ENCODE measurements at places on chromosomes 4 and X.
A peak's percentile ranks its signal among the peaks of the same experiment; 100 is the strongest.

- no peak for DNase-seq
These were observed 38.7 kb downstream of the KDM5C start for GRCh38 chrX:53186351-53186750.

DNA sequence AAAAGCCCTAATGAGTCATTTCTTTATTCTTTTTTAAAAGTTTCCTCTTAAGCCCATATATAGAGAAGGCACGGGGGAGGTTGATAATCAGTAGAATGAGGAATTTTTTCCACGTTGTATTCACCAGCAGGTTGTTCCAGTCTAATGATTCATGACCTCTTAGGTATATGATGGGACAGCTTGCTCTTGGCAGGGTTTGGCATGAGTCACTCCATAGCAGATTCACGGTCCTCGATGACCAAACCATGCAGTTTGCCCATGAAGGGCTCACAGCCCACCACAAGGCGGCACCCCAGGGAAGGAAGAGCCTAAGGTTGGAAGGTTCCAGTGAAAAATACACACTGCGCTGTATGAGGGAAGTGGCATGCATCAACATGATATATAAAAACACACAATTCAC, 623.8 kb upstream of the DIPK2B start:
- no peak for DNase-seq

GRCh38 chrX:66007851-66008250, 32.0 kb downstream of the VSIG4 start:
- no peak for DNase-seq

- DNase-seq: no peak
These were observed 1571.8 kb downstream of the STIM2 start for GRCh38 chr4:28432348-28433025.

GRCh38 chrX:16885628-16886027, 15.5 kb upstream of the RBBP7 start:
- no peak for DNase-seq

GRCh38 chr4:139919004-139919403, 235.0 kb downstream of the MAML3 start:
- no peak for DNase-seq

DNA sequence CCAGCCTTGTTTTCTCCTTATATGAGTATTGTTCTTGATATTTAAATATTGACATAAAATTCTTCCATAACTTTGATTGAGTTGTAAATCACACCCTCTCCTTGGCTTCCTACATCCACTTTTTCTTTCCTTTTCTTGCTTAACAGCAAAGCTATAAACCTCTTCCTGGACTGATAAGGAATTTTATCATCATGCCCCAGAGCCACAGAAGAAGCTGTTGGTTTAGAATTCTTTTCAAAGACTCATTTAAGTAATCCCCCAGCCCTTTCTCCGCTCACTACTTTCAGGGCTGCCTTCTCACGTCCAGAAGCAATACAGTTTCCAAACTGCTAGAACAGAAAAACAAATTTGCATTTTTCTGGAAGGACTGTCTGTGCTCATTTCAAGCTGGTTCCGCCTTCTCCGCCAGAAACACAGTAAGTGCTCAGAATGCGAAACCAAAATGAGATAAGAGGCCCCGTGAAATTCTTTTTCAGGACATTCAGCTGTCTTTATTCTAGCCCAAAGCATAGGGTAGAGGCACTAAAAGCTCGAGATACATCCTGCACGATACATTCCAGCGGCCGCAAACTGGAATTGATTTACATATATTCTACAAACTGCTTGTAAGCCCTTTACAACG, 849 bp downstream of the MID1 start:
- DNase-seq: no peak

DNA sequence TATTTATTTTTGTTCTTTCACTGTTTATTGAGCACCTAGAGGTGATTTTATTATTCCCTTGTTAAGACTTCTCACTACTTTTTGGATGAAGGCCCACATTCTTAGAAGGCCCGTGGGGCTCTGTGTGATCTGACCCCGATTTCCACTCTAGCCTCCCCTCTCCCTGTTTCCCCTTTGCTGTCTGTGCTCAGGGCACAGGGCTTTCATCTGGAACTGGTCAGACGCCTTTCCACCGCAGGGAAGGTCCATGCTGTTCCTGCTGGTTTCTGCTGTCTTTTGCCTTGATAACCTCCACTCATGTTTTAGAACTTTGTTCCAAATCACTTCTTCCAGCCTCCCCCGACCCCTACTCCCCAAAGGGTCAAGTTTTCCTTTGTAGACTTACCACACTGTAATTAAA, 31.3 kb upstream of the ANAPC4 start:
- no peak for DNase-seq

DNA sequence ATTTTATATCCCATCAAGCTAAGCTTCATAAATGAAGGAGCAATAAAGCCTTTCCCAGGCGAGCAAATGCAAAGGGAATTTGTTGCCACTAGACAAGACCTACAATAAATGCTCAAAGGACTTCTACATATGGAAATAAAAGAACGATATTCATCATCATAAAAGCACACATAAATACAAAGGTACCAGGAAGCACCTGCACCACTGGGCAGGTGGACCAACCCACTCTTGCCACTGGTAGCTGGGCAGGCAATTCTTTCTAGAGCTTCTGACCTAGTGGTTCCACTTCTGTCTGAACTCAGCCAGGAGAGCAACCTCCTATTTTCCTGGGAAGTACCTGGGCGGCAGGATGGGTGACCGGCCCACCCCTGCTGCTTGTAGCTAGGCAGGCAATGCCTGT, 237.2 kb upstream of the ITM2A start:
- DNase-seq: no peak

DNA sequence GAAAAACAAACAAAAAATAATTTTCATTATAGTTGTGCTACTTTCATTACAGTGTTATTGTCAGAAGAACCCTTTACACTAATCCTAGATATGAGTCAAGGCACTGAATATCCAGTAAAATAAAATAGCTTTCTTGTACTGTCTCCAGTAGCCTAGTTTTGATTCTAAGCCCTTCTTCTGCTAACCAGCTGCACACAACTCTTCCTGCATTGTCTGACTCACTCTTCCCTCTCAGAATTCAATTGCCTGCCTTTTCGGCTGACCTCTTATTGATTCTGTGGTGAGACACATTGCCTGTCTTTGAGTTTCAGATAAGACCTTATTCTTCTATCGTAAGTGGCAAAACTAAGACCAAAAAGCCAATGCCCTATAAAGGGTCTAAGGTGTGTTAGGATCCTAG, 26.7 kb upstream of the PCDH18 start:
- no peak for DNase-seq

DNA sequence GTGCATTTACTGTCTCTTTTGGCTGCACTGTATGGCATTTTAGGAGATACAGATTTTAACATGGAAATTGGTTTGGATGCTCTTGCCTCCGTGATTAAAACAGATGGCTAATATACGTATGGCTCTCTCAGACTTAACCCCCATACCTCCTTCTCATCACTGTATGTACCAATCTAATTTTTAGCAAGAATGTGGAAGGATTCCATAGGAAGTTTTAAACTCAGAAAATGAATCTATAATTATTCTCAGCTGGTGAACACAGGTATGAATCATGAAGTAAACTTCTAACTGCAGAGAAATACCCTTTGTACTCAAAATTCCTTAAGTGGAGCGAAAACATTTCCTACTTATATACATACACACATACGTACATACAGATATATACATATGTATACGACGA, 210.5 kb upstream of the NEIL3 start:
- no peak for DNase-seq

- DNase-seq: no peak
These were observed 8.4 kb upstream of the DUSP9 start for GRCh38 chrX:153638436-153639176.

DNA sequence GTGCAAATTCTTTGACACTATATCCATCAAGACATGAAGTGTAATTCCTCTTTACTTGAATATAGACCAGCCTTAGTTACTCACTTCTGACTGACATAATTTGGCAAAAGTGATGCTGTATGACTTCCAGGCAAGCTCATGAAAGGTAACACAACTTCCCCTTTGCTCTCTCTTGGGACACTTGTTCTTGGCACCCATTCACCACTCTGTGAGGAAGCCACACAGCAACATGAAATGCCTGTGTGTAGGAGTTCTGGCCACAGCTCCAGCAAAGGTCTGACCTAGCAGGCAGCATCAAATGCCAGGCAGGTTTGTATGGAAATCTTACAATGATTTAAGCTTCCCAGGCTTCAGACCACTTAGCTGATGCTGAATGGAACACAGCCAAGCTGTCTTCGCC, 280.3 kb downstream of the PDHA2 start:
- DNase-seq: no peak

DNA sequence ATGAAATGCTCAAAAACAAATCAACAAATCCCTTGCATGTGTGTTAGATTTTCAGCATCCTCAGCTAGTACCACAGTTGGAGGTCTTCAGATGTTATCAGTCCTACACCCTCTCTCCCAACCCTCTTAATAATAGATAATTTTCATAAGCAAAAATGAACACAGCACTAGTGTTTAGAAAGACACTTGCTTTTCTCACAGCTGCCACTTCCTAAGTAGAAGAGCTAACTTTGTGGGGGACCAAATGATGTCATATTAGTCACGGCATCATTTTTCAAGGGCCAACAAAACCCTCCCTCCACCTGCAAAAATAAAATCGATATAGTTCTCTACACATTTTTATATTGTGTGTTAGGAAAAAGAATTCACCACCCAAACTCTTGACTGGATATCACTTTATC, 163.5 kb upstream of the GYPA start:
- no peak for DNase-seq

GRCh38 chrX:15043538-15043937, 170.3 kb downstream of the MOSPD2 start:
- DNase-seq: no peak

GRCh38 chr4:71980976-71981375, 50.8 kb upstream of the NPFFR2 start:
- no peak for DNase-seq

- no peak for DNase-seq
These were observed 40.7 kb downstream of the NPY5R start for GRCh38 chr4:163384434-163384833.

GRCh38 chrX:18065956-18066355, 154.7 kb downstream of the BEND2 start:
- DNase-seq: peak; percentile 97

GRCh38 chr4:163588532-163588931, 94.0 kb downstream of the TMA16 start:
- DNase-seq: peak; percentile 48

- DNase-seq: no peak
These were observed 518.5 kb downstream of the TLL1 start for GRCh38 chr4:166391501-166391900.

- no peak for DNase-seq
These were observed 16.8 kb downstream of the SULT1B1 start for GRCh38 chr4:69743476-69744156.

DNA sequence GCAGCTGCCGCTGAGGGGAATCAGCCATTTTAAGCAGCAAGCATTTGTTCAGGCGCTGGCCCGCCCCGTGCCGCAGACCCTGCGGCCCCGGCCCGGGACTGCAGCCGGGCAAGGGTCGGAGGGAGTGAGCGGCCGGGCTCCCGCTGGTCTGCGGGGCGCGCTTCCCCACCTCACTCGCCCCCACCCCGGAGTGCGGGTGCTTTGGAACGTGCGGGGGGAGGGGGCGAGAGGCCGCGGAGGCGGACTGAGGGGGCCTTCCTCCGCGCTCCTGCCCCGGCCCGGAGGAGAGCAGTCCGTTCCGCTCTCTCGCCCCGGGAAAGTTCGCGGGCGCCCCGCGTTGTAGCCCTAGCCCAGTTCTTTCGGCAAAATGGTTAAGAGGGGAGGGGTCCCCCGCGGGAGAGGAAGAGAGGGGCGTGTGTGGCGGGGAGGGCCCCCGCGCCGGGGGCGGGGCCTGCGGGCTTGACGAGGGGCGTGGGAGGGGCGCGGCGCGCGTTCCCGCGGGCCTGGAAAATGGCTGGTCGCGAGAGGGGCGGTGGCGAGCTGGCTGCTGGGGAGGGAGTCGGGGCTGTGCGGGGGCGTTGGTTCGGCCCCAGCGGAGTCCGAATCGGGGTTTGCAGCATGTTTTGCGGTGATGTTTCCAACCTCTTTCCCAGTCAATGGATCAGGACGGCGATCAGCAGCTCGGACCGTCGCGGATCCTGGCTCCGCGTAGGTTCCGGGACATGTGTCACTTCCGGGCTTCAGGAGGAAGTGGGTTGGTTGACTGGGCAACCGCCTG, 942 bp downstream of the ING2 start:
- peak; percentile 28 for DNase-seq

- DNase-seq: no peak
These were observed 7.6 kb upstream of the VEGFD start for GRCh38 chrX:15391850-15392249.

DNA sequence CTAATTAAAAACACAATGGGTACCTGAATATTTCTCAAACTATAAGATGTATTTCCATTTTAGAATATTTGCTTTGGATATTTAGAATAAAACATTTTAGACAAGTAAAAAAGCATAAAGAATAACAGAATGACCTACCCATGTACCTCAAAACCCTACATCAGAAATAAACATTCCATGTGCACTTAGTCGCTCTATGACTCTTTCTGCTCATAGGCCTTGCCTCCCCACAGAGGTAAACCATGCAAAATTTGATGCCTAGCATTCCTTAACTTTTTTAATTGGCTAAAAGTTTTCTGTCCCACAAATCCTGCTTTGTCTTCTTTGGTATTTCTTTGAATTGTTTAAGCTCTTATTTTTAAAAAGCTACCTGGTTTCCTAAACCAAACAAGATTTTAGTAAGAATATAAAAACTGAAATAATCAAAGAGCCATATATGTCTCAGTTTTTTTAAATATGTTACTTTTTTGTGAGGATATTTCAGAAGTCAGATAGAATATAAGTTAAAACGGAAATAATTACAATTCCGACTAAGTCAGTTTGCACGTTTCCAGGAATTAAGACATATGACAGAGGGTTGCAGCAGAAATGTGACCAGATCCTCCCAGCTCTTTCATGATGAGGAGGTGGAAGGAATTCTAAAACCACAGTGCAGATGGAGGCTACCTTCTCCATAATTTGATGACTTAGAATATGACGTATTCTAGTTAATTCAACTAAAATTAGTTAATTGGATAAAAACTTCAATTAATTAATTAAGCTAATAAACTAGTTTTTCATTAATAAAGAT, 102.5 kb downstream of the FIP1L1 start:
- DNase-seq: no peak
